Activated CD8-positive, alpha-beta memory T cell treated with anti-CD3 and anti-CD28 coated beads for 1 hour (primary cell): ENCODE measurements at places on chromosomes 5 and 9.

DNA sequence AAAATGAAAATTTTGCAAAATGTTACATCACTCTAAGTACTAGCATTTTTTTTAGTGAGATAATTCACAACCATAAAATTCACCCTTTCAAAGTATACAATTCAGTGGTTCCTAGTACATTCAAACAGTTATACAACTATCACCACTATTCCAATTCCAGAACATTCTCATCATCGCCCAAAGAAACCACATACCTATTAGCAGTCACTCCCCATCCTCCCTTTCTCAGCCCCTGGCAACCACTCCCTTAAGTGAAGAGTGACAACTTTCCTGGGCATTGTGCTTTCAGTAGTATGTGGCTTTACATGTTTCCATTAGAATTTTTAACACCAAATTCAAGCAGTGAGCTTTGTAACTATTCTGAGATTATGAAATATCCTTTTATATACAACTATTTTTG lies 81.4 kb downstream of the RASEF start:
- DNase-seq = no peak

GRCh38 chr9:108850293-108850897 lies 5.4 kb downstream of the ACTL7B start:
- DNase-seq = no peak

- no peak for DNase-seq
Observed at GRCh38 chr9:116646661-116647514, 40.2 kb upstream of the TRIM32 start.

DNA sequence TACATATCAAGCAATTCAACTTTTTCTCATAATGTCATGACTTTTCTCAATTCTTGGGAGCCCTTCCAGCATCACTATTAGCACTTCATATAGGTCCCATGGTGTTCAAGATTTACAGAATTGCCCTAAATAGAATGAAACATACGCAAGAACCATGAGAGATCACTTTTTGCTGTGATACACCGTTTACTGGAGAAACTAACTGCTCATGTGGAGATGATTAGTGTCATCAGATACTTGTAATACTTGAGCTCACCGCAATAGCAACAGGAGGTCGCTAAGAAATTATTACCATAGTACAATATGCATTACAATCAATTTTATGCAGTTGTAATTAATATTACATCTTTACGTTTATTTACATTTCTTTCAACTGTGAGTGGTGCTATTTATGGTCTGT lies 4.8 kb upstream of the PCSK5 start:
- DNase-seq = no peak

DNA sequence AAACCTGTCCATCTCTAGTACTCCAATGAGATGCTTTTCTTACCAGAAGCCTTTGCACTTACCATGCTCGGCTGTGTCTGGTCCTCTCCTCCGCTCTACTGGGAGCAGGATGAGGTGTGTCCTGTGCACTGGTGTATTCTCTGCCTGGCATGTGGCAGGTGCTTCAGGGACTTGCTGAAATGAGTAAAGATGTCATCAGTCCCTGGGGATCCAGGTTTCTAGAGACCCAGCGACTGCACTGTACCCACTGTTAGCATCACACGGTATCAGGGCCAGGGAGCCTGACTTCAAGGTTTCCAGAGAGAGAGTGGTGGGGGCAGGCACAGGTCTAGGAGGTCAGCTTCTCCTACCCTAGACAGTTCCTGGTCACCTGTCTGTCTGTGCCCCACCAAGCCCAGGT lies 10.5 kb downstream of the PTTG1 start:
- DNase-seq = no peak

GRCh38 chr9:792331-793260 lies 48.9 kb upstream of the DMRT1 start:
- no peak for DNase-seq

- no peak for DNase-seq
Observed at GRCh38 chr9:95504053-95504963, 12.5 kb downstream of the PTCH1 start.

- DNase-seq = no peak
Observed at GRCh38 chr9:71306134-71306533, 184.7 kb upstream of the TRPM3 start.

- no peak for DNase-seq
Observed at GRCh38 chr5:67291671-67292070, 95.1 kb upstream of the CD180 start.

DNA sequence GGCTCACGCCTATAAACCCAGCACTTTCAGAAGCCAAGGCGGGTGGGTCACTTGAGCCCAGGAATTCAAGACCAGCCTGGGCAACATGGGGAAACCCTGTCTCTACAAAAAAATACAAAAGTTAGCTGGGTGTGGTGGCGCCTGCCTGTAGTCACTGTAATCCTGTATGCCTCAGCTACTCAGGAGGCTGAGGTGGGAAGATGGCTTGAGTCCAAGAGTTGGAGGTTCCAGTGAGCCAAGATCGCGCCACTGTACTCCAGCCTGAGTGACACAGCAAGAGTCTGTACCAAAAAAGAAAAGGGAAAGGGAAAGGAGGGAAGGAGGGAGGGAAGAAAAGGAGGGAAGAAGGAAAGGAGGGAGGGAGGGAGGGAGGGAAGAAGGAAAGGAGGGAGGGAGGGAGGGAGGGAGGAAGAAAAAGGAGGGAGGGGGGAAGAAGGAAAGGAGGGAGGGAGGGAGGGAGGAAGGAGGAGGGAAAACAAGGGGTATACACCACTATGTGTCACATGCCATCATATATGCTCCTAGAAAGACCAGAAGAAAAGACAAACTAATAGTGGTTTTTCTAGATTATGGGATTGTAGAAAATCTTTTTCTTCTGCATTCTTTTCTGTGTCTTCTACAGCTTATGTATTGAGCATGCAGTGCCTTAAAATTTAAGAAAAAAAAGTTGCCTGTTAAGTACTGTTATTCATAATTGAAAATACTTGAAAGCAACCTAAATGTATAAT lies 240.1 kb downstream of the DENND1A start:
- no peak for DNase-seq

GRCh38 chr5:168317096-168317520 lies 25.7 kb downstream of the WWC1 start:
- DNase-seq = no peak
